ENCODE measurements at places on chromosomes 5 and 9.

DNA sequence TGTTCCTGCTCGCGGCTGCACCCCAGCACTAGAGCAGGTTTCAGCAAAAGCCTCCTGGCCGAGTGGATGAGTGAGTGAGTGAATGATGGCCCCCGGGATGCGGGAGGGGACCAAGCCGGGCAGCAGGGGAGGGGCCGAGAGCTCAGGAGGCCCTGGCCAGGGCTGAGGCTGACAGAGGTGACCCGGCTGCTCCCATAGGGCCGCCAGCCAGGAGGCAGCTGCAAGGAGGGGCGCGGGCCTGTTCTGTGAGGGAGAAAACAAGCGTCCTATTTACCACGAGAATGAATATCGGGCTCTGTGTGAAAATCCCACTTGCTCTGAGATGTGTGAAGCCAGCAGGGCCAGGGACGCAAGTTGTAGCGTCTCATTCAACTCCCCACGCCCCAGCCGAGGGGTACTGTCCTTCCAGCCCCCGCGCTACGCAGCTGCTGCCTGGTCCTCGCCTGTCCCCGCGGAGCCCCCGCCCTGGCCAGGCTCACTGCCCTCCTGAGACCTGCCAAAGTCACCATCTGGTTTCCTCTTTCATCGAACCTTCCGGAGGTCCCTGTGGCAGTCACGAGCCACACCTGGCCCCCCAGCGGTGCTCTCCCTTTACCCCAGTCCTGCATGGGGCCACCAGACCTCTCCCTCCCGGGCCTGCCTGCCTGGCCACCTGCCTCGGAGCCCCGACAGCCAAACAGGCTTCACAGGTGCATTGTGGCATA, 38.8 kb downstream of the RASGEF1C start:
- DNase-seq = no peak

- DNase-seq = no peak
These were observed 62.8 kb upstream of the PPP1R26 start for GRCh38 chr9:135416664-135417290.

GRCh38 chr9:130694205-130694604, 625 bp downstream of the EXOSC2 start:
- no peak for DNase-seq

DNA sequence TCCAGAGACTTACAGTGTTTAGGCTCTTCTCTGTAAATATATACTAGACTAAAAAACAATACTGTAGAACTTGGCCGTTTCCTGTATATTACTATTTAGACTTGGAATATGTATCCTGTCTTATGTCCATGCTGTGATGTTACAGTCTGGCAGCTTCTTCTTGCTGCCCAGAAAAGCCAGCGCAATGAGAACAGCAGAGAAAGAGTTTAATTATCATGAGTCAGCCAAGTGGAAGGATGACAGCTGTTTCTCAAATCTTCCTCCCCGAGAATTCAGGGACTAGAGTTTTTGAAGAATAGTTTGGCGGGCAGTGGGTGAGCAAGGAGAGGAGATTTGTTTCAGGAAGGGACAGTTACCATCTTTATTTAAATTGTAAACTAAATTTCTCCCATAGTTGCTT, 37.5 kb downstream of the NAA35 start:
- no peak for DNase-seq

- DNase-seq = no peak
These were observed 804.6 kb upstream of the COX7C start for GRCh38 chr5:85813146-85813545.

GRCh38 chr9:132041798-132042197, 37.9 kb downstream of the MED27 start:
- DNase-seq = peak; percentile 90

DNA sequence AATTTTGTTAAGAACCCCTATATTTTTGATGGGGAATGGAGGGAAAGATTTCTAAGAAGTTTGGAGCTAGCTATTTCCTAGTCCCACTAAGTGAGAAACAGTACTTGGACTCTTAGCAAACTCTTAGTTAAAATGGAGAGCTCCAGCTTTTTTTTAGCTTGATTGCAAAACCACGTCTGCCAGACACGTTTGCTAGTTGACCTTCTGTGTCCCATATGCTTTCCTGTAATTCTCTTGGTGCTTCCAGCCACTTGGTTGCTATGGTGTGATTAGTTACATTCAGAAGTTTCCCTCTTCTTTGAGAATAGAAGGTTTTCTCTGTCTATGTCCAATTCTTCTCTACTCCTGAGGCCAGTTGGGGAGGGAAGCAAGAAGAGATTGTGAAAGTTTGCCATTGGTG, 417.0 kb upstream of the TLE4 start:
- no peak for DNase-seq

DNA sequence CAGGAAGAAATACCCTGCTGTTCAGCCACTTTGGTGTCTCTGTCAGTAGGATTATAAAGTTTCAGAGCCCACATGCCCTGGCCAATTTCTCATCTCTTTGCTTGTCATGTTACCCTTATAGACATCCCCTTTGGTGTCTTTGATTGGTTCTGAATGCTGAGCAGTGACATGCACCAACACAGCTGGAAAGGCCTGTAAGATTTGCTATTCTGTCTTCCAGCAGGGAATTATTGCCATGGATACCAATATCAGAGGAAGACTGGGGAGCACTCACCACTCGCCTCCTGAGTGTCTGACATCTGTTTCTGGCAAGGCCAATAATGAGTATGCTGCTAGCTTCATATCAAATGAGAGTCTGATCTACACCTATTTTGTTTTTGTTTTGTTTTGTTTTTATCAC, 34.4 kb downstream of the RAB3C start:
- no peak for DNase-seq

DNA sequence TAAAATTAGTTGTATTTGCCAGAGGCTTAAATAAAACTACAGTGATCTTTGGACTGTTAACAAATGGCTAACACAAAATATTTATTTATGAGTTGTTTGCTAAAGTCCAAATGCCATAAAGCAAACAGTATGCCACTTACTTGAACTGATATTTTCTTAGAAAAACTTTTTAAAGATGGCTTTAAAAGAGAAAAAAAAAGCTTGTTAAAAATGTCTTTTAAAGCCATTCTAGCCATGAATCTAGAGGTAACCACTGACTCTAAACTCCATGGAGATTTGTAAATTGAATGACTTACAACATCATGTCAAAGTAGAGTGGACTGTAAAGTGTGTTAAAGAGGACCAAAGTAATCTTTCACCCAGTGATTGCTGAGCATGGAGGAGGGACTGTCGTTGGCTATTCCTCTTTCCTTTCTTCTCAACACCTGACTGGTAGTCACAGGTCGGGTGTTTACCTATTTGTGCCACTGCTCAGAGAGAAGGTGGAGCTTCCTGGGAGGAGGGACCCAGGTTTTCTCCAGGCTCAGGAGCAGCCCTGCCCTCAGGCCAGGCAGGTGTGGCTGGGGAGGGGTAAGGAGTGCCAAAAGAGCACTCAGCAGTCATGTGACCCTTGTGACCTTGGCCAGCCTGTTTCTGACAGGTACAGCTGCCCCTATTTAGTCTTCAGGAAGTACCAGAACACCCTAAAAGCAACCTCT, 69.1 kb upstream of the TJP2 start:
- peak; percentile 39 for DNase-seq
